ENCODE measurements at places on chromosomes 6 and 20.

DNA sequence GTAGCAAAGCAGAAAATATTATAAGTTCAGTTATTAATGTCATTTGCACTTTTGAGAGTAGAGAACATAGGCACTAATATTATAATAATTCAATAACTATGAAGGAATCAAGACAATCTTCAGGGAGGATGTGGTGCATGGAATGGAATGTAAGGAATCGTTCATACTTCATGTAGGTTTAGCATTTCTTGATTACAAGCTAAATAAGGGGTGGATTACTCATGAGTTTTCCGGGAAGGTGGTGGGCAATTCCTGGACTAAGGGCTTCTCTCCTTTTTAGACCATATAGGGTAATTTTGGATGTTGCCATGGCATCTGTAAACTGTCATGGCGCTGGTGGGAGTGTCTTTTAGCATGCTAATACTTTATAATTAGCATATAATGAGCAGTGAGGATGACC lies 9.1 kb upstream of the BTNL2 start:
- DNase-seq: no peak

GRCh38 chr6:103042336-103042735 lies 1648.8 kb downstream of the GRIK2 start:
- no peak for DNase-seq

GRCh38 chr20:50280851-50281655 lies 90.4 kb downstream of the CEBPB start:
- no peak for DNase-seq

DNA sequence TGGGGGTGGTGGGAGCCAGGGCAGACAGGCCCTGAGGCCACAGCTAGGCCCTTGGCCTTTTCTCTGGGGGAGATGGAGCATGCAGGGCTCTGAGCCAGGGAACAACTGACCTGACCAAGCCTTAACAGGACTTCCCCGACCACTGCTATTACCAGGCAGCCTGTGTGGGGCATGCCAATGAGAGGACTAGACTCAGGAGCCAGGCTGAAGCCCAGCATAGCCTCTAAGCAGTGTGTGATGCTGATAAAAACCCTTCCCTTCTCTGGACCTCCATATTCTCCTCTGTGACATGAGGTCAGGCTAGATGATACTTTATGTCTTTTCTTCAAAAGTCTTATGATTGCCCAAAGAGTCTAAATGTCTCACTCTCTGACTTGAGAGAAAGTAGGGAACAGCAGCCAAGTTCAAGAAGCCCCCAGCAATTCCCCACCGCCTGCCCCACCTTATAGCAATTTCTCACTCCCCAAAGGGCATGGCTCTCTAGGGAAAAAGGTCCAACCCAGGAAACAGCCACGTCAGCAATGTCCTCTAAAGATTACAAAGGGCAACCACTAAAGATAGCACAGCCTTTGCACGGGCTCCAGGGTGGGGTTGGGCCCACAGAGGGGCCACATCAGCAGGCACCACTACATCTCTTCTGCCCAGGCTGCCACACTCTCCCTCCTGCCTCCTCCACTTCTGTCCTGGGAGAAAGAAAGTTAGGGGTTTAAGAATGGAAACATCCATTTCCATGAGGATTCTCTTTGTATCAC lies 71.3 kb downstream of the TRERF1 start:
- DNase-seq: no peak

GRCh38 chr6:125792680-125793079 lies 1.9 kb downstream of the NCOA7 start:
- DNase-seq: no peak

DNA sequence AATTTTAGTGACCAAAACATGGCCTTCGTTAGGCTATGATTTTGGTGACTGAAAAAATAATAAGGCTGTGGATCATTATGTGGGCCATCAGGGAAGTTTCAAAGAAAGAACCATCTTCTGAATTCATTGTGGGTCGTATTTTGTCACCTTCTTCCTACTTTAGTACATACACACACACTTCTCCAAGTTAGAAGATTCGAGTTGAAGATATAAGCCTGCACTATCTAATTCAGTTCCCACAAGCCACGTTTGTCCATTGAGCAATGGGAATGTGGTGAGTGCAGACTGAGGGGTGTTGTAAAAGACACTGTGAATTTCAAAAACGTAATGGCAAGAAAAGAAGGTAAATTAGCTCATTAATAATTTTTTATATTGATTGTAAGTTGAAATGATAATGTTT lies 766.0 kb downstream of the KIF16B start:
- no peak for DNase-seq

GRCh38 chr6:48032151-48032550 lies 78.8 kb downstream of the PTCHD4 start:
- DNase-seq: no peak

DNA sequence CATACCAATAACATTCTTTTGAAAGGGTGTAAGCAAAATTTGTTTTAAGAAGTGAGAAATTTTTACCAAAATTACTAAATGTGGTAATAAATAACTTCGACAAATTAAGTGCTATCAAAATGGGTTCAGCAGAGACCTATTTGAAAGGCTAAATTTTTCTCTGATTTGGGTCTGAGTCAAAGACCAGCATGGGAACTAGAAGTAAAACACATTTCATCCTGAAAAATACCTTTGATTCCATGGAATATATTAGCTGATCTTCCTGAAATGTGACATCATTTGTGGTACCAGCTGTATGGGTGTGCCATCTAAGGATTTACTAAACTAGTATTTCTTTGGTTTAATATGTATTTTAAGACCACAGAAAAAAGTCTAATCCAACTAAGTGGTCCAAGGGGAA lies 63.6 kb downstream of the BLOC1S5 start:
- DNase-seq: no peak

DNA sequence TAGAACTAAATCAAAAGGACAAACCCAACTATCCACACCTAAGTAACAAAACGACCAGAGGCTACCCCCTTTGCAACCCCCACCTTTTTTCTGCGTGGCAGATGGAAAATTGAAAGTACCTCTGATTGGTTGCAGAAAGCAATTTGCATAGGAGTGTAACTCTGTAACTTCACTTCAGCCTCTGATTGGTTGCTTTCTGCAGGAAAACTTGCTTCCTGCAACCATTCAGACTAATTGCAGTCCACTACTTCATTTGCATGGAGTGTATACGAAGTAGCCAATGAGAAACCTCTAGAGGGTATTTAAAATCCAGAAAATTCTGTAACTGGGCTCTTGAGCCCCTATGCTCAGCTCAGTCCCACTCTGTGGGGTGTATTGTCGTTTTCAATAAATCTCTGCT lies 129.1 kb upstream of the OLIG3 start:
- DNase-seq: no peak

DNA sequence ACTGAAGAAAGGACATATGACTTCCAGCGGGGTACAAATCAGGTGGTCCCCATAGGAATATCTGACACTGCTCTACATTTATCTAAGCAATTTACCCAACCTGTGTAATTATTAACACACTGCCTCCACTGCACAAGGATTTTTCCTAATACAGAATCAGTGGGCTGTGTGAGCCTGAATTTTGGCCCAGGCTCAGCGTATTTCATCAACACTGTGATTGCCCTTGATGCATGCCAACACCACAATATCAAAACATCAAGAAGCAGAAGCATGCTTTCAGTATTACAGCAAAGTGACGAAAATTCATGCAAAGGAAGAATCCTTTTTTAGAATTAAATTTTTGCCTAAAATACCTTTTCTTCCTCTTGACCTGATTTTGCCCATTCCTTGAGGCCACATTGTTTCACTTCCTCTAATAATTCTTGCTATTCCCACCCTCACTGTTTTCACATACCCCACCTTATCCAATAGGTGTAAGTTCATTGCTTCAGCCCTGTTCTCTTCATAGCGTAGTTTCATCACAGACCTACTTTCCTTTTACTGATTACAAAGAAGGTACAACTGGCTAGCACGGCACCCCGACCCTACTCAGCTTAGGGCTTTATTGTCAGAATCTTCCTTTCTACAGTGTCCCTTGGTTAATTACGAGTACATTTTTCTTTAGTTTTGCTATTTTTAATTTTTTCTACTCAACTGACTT lies 83.7 kb upstream of the PTCHD4 start:
- DNase-seq: no peak

- DNase-seq: no peak
Measured at GRCh38 chr20:15419856-15420255, 1082.4 kb upstream of the FLRT3 start.

DNA sequence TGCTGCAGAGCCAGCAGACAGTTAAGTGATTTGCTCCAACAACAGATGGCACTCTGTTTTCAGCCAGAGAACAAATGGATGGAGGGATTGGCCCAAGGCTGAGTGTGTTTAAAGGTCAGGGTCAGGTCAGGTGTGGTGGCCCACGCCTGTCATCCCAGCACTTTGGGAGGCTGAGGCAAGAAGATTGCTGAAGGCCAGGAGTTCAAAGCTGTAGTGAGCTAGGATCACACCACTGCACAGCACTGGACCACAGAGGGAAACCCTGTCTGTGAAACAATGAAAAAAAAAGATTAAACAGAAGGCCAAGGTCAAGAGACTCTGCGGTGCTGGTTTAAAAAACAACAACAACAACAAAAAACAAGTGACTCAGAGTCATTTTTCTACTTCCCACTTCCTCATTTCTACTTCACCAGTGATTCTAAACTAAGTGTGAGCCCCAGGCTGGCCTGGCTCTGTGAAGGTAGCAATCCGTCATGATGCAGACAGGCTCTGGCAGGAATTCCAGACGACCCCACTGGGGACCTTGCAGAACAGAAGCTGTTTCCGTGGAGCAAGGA lies 42.5 kb upstream of the ARMC2 start:
- DNase-seq: no peak

GRCh38 chr20:34547844-34548613 lies 10.5 kb upstream of the MAP1LC3A start:
- no peak for DNase-seq

- DNase-seq: no peak
Measured at GRCh38 chr6:165665384-165665672, 2.3 kb upstream of the PDE10A start.

- no peak for DNase-seq
Measured at GRCh38 chr6:163872335-163872734, 457.8 kb downstream of the QKI start.

- no peak for DNase-seq
Measured at GRCh38 chr20:44068316-44069201, 118.4 kb downstream of the JPH2 start.

- no peak for DNase-seq
Measured at GRCh38 chr6:108562503-108562993, 1.8 kb downstream of the FOXO3 start.

GRCh38 chr6:37110500-37111461 lies 59.2 kb upstream of the PIM1 start:
- DNase-seq: no peak

DNA sequence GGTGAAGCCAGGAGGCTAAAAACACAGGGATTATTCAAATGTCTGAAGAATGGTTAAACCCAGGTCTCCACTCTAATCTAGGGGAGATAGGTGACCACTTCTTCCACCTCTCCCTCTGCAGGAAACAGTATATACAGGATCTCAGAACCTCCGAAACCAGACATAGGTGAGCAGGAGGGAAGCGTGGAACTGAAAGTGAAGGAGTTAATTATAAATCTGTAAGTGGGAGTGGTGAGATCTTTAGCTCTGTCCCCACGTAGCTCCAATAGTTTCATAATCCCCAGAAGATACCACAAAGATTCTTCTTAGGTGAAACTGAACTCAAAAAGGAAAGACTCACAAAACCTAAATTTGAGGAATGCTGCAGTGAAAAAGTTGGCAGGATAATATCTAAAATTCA lies 76.8 kb downstream of the THEMIS start:
- no peak for DNase-seq

DNA sequence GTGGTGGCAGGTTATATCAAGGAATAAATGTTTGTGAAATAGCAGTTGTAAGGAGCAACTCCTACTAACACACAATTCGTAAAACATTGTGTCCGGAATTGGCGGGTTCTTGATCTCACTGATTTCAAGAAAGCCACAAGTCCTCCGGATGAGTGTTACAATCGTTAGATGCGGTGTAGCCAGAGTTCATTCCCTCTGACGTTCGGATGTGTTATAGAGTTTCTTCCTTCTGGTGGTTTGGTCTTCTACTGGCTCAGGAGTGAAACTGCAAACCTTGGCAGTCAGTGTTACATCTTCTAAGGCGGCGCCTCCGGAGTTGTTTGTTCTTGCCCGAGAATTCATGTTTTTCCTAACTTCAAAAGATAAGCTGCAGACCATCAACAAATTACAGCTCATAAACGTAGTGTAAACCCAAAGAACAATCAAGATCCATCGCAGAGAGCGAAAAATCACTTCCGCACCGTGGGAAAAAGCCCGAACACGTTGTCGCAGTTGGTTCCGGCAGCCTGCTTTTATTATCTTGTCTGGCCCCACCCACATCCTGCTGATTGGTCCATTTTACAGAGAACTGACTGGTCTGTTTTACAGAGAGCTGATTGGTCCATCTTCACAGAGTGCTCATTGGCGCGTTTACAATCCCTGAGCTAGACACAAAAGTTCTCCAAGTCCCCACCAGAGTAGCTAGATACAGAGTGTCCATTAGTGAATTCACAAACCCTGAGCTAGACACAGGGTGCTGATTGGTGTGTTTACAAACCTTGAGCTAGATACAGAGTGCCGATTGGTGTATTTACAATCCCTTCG lies 58.2 kb downstream of the TRIM27 start:
- DNase-seq: peak; percentile 20

- DNase-seq: no peak
Measured at GRCh38 chr6:151974061-151974617, 166.7 kb downstream of the ESR1 start.

DNA sequence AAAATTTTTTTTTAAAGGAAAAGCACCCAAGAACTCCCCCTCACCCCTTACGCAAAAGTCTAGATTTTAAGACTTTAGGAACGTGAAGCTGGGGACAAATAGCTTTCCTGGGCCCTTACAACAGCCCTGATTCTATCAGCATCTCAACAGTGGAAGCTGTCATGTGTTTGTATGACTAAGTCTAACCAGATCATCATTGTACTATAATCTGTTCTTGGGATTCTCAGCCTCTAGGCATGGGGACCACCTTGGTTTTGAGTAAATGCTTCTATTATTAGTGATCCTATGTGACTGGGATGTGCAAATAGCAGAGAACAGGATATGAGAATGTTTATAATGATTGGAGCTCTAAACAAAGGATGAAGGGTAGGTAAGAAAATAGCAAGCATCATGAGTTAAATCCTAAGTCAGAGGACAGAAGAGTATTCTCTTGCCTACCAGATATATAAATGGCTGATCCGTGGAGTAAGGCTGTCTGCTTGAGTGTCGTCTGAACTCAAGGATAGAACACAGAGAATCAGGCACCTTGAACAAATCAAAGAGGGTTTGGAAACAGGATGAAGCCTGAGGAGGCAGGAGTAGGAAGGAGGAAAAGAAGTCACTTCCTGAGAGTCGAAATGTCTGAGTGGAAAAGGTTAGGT lies 105.7 kb upstream of the FAM184A start:
- DNase-seq: no peak

DNA sequence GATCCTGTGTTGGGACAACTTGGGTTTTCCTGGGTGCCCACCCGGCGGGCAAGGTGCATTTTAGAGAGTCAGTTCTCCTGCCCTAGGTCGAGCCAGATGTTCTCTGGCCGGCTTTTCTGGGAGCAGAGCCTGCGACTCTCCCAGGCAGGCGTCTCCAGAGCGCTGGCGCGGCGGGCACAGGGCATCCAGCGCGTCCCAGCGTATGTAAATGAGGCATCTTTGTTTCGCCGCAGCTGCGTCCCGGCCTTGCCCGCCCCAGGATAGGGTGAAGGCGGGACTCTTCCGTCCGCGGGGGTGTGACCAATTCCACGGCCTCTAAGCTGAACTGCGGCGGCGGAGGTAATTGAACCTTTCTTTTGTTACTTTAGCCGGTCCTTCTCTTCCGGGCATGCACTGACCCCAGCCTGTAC lies 9.1 kb downstream of the GRIK2 start:
- no peak for DNase-seq

Data from stimulated activated CD4-positive, alpha-beta T cell treated with anti-CD3 and anti-CD28 coated beads, Interleukin-15, amount 100 ng/mL, for 1 hour (primary cell).